ENCODE measurements at places on chromosomes 3 and 15.

DNA sequence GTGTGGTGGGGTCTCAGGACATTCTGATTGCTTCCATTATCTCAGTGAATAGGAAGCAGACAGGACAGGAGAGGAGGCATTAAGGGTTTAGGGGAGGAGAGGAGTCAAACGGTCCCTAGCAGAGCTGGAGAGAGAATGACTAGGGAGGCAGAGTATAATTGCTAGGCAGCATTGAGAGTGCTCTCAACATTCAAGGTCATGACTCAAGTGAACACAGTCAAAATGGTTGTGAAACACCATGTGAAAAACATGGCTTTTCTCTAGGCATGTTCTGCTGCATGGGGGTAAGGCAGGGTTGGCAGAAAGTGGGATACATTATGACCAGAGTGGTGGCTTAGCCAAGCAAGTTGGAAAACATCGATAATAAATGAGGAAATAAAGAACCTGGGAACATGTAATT, 19.5 kb upstream of the HRH1 start:
- no peak for DNase-seq

DNA sequence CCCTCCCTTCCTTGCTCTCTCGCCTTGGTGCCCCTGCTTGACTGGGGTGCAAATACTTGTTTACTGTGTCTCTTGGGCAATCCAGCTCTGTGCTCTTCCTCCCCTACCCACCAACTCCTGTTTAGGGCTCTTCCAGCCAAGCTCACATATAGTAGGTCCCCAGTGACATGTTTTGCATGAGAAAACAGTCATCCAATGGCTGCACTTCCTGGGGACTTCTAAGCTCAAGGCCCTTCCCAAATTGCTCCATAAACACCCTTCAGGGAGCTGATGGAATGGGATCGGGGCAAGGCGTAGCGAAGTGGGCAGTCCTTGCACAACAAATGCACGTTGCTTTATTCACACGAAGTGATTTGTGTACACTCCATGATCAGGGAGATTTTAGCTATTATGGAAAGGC, 9.4 kb upstream of the COPG1 start:
- no peak for DNase-seq

DNA sequence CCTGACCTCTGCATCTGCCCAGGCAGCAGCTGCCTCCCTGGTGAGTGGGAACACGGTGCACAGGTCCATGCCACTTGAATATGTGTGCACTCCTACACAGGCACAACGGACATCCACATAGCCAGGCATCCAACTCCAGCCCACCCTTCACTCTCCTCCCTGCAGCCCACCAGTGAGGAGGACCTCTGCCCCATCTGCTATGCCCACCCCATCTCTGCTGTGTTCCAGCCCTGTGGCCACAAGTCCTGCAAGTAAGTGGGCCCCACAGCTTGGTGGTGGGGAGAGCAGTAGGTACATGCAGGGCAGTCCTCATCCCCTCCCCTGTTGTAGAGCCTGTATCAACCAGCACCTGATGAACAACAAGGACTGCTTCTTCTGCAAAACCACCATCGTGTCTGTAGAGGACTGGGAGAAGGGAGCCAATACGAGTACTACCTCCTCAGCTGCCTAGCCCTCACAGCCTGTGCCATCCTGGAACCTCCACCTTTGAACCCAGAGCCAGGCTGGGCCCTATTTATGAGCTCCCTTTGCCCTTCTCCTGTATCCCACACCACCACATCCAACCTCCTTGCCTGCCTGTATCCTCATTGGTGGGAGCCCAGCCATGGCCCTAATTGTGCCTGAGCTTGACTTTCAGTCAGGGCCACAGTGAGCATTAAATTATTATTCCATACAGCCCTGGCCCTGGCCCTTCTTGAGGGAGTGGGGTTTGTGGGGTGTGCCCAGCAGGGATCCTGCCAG, 1.5 kb upstream of the AMIGO3 start:
- no peak for DNase-seq

DNA sequence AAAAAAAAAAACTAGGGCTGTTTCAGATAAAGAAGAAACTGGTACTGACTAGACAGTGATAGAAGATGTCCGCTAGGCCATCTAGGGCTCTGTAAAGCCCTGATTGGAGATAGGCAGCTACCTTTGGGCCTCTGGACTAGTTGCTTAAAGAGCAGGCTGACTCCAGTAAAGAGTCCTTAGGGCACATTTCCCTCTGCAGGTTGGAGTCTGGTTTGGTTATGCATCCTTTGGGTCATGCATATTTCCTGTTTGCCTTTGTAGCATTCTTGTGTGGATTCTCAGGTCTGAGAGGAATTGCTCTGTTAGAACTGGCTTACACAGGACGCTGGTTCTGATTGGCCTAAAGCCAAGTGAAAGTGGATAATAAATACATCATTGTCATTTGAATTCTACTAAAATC, 165.5 kb upstream of the LRRN1 start:
- no peak for DNase-seq

DNA sequence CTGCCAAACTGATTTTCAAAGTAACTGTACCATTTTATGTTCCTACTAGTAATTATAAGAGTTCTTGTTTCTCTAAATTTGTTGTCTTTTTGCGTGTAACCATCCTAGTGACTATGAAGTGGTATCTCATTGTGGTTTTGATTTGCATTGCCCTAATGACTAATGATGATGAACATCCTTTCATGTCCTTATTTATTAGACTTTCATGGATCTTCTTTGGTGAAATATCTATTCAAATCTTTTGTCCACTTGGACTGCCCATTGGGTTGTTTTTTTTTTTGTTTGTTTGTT, 3.6 kb downstream of the OXSR1 start:
- DNase-seq: no peak

GRCh38 chr3:126476166-126477060, 722 bp upstream of the ZXDC start:
- DNase-seq: peak; percentile 72

DNA sequence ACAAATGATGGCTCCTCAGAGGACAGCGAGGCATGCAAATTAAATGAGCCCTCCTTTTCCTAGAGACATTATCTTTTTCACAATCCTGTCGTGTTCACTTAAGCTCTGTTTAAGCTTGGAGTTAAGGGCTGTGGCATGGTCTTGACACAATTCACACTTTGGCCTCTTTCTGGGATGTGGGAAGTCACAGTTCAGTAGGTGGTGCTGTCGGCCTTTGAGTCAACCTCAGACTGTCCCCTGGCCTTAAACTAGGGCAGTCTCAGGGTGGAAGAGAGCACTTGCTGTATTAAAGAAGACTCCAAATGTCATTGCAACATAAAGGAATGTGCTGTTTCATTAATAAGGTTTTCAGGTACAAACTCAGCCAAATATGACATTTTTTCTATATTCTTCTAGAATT, 351.0 kb downstream of the MCTP2 start:
- no peak for DNase-seq

DNA sequence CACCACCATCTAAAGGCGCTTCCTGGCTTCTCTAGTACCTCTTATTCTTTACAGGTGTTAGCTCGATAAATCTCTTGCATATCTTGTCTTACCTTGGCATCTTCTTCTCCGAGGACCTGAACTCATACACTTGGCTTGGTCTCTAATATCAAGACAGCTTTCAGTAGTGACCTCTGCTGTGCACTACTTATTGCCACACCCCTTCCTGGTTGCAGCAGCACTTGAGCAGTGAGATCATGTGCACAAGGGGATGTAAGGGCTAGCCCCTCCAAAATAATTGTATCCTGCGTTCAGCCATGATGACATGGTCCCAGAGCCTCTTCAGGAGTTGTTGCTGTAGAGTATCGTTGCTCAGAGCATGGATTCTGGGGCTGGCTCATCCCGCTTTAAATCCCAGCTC, 1.3 kb upstream of the PLA1A start:
- no peak for DNase-seq

- DNase-seq: no peak
These were observed 170.3 kb downstream of the ZPLD1 start for GRCh38 chr3:102605153-102605552.

DNA sequence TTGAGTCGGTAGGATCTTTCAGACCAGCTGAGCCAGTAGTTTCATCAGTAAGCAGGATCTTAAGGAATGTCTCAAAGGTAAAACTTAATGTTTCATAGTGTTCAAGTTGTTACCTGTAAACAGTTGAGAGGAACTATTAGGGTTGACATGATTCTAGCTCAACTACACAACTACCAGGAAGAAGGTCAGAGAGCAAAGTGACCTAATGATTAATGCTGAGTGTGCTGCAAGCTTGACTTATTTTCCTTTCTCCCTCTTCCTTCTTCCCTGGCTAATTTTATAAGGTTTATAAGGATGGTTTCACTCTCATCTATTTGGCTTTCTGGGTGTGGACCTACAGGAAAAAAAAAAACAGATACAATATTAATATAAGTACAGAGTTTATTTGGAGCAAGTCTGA, 30.2 kb upstream of the LHFPL4 start:
- DNase-seq: no peak

DNA sequence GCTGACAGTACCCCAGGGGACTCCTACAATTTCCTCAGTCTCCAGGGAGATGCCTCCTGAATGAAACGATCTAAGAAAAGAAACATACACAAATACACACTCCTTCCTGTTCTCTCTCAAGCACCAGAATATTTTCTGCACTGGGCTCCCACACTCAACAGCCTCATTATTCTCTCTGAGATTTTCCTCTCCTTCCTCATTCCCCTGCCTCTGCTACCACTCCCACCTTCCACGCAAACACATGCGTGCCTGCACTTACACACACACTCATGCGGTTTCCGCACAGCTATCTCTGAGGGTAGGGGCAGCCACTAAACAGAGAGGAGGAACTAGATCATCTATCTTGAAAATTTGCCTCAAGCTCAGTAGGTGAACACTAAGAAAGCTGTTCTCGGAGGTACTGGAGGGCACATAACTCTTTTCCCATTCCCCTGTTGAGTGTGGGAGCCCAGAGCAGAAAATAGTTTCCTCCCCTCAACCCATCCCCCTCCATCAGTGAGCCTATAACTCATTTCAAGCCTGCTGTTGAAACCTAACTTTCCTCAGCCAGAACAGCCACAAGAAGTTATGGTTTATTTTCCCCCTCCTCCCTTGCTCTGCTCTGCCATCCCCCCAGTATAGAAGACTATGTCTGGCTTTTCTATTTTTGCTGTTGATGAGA, 30.5 kb upstream of the TIPARP start:
- peak; percentile 34 for DNase-seq

- no peak for DNase-seq
These were observed 194.1 kb upstream of the KBTBD8 start for GRCh38 chr3:66803721-66804695.

DNA sequence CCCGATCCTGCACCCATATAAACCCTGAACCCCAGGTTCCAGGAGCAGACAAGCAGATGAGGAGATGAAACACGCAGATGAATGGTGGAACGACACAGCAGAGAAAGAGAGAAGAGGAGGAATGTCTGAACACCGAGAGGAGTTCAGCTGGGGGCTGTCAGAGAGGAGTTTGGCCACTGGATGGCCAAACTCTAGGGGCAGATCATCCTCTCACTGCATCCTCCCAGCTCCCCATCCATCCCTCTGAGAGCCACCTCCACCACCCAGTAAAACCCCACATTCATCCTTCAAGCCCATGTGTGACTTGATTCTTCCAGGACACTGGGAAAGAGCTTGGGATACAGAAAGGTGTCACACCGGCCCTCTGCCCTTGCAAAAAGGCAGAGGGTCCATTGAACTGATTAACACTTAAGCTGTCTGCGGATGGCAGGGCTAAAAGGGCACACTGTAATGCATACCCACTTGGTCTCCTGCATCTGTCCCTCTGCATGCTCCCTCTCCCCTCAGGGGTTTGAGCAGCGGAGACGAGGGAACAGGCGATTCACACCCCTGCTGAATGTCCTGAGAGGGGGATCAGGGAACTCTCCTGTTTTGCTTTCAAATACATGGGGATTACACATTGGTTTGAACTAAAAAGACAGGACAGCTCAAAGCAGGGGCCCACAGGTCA, 53.8 kb downstream of the TMED3 start:
- DNase-seq: no peak

DNA sequence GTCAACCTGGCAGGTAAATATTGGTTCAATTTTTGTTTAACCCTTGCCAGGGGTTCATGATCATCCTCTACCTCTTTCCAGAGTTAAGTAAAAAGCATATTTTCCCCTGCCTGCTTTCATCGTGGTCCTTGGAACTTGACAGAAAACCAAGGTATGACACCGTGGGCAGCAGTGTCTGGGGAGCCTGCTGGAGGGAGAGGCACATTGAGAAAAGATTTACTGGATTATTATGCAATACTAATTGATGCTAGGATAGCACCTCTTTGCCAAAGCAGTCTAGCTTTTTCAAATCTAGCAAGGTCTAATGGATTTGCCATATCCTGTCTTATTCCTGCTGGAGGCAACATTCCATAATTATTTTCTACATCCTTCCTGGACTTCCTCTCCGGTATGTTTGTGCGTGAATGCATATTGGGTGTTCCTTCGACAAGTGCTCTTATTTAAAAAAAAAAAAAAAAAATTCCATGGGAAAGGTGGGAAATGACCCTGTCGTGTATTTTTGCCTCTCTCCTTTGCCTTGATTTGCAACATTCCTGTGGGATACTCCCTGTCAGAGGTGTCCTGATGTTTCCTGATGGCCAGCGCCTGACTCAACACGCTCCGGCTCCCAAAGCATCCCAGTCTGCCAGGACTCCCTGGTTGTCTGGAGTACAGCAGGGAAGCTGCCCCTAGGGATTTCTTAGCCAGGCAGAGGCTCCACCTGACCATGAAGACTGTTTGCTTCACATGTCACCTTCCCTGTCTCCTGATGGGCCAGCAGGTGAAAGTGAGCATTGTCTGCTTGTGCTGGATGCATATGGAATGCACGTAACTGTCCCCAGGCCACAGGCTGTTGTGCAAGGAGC, 6.3 kb downstream of the BHLHE40 start:
- DNase-seq: no peak

- no peak for DNase-seq
These were observed 581.9 kb upstream of the TGFBR2 start for GRCh38 chr3:30024466-30024865.

DNA sequence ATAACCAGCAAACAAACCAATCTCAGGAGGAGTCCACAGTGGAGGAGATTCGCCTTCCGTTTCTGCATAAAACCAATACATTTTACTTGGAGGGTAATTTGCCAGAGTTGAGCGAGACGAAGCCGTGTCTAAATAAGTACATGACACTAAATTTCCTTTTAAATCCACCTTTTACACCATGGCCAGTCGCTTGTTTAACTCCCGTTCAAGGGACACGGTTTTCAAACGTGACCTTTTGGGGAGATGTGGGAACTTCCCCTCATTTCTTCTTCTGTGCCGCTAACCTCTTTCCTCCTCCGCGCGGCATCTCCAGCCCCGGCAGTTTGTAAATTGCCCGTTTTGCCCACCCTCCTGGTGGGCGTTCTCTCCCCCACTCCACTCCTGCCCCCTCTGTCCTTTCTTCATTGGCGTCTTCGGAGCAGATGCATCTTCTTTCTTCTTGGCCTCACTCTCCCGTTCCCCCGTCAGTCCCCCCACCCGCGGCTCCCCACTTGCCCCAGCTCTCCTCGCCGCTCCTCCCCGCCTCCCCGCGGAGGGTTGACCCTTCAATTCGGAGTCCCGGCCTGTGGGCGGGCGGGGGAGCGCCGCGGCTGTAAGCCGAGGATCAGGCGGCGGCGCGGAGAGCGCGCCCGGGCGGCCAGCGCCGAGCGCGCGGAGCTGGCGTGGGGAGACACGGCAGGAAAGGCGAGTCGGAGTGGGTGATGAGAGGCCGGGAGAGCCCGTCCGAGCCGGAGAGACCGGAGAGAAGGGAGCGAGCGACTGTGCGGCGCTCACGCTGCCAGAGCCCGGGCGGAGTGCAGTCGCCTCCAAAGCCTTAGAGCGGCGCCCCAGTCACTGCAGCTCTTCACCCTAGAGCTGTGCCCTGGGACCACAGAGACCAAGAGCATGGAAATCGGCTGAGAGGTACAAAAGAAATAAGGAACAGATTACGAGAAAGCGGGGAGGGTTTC, at the start of gene NLGN1:
NLGN1 (plus strand) TSS at position 584 of the 950 bp plus-strand sequence.
- DNase-seq: peak; percentile 65

GRCh38 chr3:51380601-51381332, 4.3 kb upstream of the MANF start:
- no peak for DNase-seq

Data from NCI-H2107 (cell line).